Cerebellar nuclear complex (tissue), 1 donor: ENCODE measurements at places on chromosomes 16 and 17.
A peak's percentile ranks its signal among the peaks of the same experiment; 100 is the strongest.

DNA sequence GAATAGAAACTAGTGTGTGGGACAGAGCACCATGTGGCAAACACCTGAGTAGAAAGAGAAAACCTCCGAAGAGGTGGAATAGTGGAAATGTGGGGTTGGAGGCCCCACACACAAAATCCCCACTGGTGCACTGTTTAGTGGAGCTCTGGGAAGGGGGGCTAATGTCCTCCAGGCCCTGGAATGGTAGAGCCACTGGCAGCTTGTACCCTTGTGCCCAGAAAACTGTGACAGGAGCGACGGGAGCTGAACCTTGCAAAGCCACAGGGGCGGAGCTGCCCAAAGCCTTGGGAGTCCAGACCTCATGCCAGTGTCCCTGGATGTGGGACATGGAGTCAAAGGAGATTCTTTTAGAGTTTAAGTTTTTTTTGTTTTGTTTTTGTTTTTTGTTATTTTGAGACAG is 50.6 kb downstream of the RNF112 start:
- no peak for DNase-seq

DNA sequence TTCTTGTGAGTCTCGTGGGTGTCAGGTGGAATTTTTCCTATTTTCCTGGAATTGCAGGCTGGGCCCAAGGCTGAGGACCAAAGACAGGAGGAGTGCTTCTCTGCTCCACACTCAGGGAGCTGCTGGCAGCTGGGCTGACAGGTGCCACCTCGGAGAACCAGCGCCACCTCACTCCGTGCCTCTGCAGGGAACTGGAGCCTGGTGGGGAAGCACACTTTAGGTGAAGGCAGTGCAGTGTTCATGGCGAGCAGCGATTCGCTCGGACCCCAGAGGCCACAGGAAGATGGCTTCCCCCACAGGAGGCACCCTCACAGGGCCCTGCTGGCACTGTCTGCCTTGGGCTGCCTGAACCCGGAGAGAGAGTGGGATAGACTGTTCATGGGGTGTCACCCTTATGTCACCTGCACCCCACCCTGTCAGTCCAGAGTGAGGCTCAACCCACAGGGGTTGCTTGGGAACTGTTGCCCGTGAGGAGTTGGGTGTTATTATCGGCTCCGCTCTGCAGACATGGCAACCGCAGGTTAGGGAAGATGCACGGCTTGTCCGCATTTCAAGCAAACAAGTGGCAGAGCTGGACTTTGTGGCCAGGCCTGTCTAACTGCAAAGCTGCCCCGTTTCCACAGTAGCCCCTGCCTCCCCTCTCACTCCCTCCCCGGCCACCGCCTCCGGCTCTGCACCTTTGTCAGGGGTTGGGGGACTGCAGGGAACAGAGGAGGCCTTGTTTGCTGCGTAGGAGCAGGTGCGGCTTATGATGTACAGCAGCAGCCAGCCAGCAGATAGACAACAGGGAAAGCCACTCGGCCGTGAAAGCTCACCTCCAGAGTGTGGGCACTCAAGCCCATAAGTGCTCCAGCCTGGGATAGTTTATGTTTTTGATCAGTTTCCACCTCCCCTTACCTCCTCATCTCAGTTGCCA is 15.5 kb downstream of the TBC1D24 start:
- no peak for DNase-seq

DNA sequence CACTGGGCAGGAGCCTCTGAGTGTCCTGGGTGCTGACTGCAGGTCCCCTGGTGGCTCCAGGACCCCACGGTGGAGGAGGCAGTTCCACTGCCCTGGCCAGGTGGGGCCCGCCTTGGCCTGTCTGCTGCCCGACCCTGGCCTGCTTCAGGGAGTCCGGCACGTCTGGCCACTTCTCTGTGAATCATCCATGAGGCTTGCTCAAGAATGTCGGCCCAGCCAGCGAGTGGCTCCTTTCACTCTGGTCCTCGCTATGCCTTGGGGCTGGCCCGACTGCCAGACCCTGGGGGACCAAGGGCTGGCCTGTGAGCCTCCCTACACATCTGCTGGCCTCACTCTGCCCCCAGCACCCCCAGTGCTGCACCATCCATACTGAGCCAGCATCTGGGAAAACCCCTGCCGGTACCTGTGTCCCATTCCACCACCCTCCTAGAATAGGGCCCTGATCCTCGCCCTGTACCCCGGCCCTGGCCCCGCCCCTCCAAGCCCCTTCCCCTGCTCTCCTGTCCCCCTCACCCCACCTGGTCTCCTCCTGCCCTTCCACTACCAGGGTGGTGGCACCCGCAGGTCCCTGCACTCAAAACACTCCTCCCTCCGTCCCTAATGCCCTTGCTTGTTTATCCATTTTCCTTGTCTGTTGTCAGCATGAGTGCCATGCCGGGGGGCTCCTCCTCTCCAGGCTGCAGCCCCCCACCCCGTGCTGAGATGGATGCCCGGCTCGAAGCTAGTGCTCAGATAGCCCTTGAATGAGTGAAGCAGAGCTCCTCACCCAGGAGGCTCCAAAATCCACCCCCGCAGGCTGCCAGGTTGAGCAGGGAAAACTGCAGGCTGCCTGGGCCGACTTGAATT is 35.5 kb downstream of the ADCY7 start:
- DNase-seq = no peak

- no peak for DNase-seq
These were observed 112.6 kb downstream of the IRF8 start for GRCh38 chr16:86011532-86011931.

- no peak for DNase-seq
These were observed at the start of gene NOXO1 for GRCh38 chr16:1981398-1981836. Gene NOXO1, minus strand, starts transcription at chr16:1981469. Its CDS starts 290 bp downstream, at chr16:1981179.

- no peak for DNase-seq
These were observed 4.4 kb downstream of the SERPINF2 start for GRCh38 chr17:1746975-1747543.

- no peak for DNase-seq
These were observed 20.0 kb downstream of the ABHD15 start for GRCh38 chr17:29546830-29547229.

DNA sequence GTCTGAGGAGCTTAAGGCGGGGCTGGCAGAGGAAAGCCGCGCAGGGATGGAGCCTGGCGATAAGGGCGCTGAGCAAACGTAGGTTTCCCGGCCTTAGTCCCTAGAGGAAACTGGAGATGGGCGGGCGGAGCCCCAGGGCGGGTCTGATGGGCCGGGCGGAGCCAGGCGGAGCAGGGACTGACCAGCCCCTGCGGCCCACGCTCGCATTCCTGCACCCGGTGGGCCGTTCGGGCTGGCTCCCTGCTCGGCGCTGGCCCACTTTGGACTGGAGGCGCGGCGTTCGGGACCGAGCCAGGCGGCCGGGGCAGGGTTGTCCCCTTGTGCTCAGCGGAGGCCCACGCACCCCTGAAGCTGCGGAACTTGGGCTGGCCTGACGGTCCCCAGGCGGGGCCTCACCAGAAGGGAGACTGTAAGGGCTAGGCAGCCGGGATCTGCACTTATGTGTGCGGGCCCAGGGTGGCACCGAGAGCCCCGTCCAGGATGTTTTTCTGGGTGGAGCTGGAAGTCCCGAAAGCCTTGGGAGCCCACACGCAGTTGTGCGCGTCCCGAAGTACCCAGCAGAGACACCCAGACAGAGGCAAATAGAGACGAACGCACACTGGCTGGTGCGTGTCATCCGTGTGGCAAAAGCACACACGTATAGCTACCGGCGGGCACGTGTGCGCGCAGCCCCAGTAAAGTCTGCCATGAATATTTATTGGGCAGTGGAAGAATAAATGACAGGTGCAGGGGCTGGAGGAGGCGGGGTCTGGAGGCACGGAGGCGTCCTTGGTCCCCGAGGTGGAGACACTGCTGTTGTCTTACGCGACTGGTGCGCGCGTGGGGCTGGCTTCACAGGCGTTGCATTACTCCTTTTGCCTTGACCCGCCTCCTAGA is 1.4 kb downstream of the PYDC1 start:
- DNase-seq = peak; percentile 70

GRCh38 chr17:4834681-4835020 is 1.5 kb downstream of the MINK1 start:
- no peak for DNase-seq

- no peak for DNase-seq
These were observed 40.7 kb upstream of the ABCA10 start for GRCh38 chr17:69269131-69269998.

- DNase-seq = no peak
These were observed 35.2 kb upstream of the MEOX1 start for GRCh38 chr17:43696891-43697290.

GRCh38 chr16:1164975-1165374 is 12.1 kb downstream of the CACNA1H start:
- no peak for DNase-seq

DNA sequence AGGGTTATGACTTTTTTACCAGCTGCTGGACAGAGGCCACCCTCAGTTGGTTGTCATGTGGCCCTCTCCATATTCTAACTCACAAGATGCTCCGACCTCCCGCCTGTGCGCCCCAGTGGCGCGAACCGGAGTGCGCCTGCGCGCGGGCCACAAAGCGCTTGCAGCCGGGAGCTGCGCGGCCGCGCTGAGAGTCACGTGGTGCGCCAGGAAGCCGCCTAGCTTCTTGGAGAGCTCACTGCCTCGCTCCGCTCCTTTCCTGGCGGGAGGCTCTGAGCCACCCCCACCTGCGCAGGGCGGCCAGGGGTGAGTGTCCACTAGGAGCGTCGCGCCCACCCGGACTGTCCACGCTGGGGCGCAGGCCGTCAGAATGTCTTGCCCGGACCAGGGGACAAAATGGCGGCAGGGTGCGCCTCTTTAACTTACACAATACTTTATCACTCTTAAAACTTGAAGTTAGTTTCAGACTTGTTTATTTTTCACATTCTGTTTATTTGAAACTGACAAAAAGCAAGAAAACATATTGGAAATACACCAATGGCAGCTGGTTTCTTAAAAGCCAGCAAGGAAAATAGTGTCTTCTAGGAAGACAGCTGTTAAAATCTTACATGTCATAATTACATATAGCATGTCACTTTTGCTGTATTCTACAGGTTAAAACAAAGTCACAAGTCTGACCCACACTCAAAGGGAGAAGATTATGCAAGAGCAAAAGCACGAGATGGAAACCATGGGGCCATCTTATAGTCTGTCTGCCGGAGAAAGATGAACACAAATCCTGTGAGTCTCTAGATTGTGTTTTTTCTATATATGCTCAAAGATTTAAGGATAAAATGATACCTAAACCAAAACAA is 357.9 kb downstream of the CNTNAP4 start:
- no peak for DNase-seq

- no peak for DNase-seq
These were observed 240.3 kb downstream of the ZNF423 start for GRCh38 chr16:49615576-49615975.

GRCh38 chr17:7295230-7296180 is 1.1 kb upstream of the YBX2 start:
- DNase-seq = no peak

DNA sequence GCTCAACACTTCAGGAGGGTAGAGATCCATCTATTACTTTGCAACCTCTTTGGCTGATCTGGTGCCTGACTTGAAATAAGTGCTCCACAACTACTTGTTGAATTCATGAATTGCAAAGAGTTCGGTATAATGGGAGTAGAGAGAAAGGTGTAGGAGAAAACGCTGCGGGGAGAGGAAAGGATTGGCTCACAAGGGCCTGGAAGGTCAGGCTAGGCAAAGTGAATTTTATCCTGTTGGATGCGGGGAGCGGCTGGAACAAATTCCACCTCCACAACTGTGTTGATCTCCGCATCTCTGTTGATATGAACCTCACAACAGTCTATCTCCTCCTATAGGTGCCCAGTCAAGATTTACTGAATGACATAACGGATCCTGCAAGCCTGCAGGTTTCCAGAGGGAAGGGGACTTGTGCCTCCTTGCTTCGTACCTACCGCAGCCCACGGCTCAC is 684 bp downstream of the SLX4 start:
- DNase-seq = no peak

- no peak for DNase-seq
These were observed 249.6 kb upstream of the AXIN2 start for GRCh38 chr17:65811043-65811442.

DNA sequence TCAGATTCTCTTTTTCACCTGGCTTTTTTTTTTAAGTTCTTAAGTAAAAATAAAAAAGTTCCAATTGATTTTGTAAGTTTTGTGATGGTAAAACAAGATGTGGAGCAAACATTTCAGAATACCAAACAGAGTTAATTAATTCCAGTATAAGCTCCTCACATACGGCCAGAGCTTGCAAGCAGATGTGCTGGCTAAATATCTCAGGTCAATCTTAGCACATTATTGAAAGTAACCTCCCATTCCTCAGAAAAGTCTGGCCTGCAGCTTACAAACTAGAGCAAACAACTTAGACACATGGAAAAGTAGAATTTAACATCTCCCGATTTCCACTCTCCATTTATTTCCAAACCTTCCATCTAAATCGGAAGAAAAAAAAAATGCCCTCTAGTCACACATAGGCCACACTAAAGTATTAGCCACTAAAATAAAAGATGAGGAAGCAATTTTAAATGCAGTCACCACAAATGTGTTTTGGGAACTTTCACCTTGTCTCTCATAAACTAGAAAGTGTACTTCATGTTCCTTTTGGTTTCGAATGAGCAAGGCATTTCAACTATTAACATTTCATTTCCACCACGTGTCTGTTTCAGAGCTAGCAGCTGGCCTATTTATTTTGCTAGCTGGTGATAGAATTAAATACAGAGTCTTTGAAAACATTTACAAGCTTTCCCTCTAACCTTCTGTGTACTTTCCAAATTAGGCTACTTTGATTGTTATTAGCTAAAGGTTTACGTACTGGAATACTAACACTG is 143.3 kb downstream of the STX8 start:
- no peak for DNase-seq

GRCh38 chr17:7251661-7252175 is at the start of gene CTDNEP1:
Gene CTDNEP1, minus strand, starts transcription at chr17:7251734. Its CDS starts 438 bp downstream, at chr17:7251296.
- peak; percentile 99 for DNase-seq

DNA sequence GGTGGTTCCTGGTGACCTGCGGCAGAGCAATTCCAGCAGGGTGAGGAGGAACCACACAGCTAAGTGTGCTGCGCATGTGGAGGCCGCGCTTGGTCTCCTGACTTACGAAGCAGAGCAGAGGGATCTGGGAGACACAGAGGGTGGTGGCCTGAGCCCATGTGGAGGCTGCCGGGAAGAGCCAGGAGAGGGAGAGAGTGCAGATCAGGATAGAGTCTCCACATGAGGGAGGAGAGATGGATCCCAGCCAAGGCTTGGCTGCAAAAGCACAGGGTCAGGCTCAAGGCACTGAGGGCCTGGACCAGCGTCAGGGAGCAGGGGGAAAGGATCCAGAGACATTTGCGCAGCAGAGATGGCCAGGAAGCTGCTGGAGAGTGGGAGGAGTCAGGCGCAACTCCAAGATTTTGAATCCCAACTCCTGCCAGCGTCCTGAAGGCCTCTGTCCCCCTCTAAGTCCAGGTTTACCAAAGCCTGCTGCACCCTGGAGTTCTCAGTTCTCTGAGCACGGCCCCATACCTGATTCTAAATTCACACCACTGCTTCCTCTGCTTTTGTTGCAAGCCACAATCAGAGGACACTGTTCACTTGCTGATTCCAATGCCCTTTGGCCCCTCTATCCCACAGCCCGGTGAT is 11.3 kb upstream of the MLLT6 start:
- DNase-seq = no peak

GRCh38 chr16:55333684-55334083 is 9.7 kb downstream of the IRX6 start:
- no peak for DNase-seq

DNA sequence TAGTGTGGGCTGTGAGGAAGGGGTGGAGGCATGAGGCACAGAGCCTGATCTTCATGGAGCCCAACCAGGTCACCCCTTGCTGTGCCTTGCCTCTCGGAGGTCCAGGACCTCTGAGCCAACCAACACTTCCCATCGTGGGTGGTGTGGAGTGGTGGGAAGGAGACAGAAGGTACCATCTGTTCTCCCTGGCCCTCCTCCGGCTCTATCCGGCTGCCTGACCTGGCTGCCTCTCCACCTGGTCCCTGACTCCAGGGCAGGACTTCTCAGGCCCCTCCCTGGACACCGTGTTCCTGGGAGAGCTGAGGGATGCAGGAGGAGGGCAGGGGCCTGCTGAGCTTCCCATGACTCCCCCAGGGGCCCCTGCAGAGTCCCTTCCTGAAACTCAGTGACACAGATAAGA is 3.9 kb downstream of the PDK2 start:
- no peak for DNase-seq
